ENCODE measurements at places on chromosomes 7 and 10. TPM values are rescaled to one million over a fixed set of nuclear protein-coding genes. Genes with fewer than 3 reads are reported as not detected.

DYNC1I1 gene
- 23.6 TPM for total RNA-seq

DNA sequence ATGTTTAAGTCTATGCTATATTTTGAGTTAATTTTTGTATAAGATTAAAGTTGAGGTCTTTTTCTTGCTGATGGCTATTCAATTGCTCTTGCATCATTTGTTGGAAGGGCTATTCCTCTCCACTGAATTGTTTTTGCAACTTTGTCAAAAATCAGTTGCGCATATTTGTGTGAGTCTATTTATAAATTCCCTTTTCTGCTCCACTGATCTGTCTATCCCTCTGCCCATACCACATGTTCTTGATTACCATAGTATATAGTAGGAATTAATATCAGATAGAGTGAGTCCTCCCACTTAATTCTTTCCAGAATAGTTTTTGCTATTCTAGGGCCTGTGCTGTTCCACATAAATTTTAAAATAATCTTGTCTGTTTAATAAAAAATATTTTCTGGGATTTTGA lies 152.4 kb upstream of the ADCY1 start:
- no peak for DNase-seq

AZGP1 gene
- total RNA-seq, result 36.2 TPM

ASAH2 gene
- 3.5 TPM for total RNA-seq
